ENCODE measurements at places on chromosomes 5 and 9.

- no peak for DNase-seq
Observed at GRCh38 chr5:28473531-28474107, 1435.2 kb upstream of the CDH9 start.

GRCh38 chr5:125138266-125138665, 391.8 kb upstream of the ZNF608 start:
- DNase-seq: no peak

- DNase-seq: no peak
Observed at GRCh38 chr5:82584631-82585030, 306.5 kb upstream of the RPS23 start.

- no peak for DNase-seq
Observed at GRCh38 chr5:73487815-73488214, 10.4 kb upstream of the BTF3 start.

- DNase-seq: no peak
Observed at GRCh38 chr9:110160123-110160522, 47.8 kb downstream of the C9orf152 start.
